Fibroblast of skin of left biceps (primary cell): ENCODE measurements at places on chromosomes 11 and 22.

DNA sequence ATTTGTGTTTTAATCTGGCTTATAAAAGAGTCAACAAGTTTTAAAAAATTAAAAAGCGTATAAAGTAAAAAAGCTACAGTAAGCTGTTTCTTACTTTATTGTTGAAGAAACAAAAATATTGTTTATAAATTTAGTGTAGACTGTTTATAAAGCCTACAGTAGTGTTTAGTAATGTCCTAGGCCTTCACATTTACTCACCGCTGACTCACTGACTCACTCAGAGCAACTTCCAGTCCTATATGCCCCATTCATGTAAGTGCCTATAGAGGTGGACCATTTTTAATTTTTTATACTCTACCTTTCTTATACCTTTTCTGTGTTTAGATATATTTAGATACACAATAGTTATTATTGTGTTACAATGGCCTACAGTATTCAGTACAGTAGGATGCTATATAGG is 12.2 kb downstream of the MPPED2 start:
- no peak for DNase-seq

DNA sequence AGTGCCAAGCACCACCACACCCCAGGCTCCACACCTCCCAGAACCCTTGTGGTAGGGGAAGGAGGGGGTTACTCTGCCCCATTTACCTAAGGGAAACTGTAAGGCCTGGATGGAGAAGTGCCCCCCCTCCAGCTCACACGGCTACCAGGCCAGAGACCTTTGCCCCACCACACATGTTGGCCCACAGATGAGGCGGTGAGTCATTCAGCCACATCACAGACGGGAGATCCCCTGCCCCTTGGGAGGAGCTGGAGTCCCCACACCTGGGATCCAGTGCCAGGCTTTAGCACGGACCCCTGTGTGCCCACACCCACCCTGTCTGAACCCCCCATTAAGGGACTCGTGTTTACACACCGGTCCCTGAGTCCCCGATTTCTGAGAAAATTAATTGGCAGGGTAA is 24.9 kb downstream of the CDKN1C start:
- DNase-seq: no peak

DNA sequence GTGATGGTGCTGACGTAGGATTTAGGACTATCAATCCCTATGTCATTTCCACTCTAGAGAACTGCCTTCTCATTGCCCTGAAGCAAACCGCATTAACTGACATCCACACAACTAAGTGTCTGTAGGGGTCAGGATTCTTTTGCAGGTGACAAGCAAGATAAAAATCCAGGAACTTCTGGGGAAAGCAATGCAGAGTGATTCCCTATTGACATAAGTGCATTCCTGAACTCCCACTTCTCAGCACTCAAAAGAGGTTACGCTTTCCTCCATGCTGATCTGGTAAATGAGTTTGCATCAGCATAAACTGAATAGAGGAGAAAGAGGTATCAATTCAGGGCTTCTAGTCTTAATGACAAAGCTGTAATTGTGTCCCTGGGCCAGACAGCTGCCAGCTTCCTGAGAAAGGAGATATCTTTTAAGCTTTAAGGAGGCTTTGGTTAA is 224.6 kb upstream of the ISX start:
- DNase-seq: peak; percentile 20

DNA sequence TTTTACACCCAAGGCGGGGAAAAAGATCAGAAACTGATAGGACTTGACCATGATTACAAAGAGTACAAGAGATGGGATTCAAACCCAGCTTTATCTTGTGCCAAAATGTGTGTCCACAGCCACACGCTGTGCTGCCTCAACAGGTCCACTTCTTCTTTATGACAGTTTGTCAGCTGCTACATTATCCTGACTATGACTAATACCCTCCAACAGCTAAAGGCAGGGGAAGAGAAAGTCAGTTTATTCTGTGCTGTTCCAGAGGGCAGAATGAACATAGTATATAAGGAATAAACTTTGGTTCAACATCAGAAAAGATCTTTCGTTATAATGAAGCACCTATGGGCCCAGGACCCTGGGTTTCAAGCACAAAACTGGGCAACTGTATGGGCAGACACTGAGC is 668.2 kb upstream of the TENM4 start:
- DNase-seq: no peak

GRCh38 chr11:133935551-133935910 is 21.2 kb downstream of the IGSF9B start:
- DNase-seq: no peak

DNA sequence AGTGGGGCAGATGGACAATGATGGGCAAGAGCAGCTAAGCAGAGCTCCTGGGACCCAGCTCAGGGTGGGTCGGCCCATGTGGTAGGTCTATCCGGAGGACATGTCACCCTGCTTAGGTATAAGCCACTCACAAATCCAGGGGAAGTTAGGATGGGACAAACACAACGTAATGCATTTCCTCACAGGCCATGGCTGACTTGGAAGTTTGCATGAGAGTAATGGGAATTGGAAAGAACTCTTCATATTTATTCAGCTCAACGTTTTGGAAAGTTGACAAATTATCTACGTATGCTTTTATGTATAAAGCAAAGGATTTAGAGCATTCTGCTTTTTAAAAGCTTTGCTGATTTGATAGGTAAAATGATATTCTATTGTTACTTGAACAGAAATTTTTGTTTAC is 74.9 kb downstream of the SMCO4 start:
- DNase-seq: no peak

DNA sequence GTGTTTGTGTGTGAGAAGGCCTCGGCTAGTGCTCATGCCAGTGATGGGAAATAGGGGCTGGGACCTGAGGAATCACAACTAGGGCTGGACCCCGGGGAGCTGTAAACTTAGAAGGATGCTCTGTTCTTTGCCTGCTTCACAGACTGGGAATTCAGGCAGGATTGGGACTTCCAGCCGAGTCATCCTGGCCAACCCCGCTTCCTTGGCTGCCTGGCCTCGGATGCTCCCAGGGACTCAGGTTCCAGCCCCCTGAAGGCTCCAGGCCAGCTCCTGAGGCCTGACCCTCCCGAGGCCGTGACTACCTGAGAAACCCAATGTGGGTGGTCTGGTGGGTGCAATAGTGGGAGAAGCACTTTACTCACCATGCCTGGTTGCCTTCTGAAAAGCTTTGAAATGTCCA is 44.7 kb downstream of the IRAG1 start:
- DNase-seq: no peak

- DNase-seq: no peak
These were observed 64.8 kb downstream of the STIM1 start for GRCh38 chr11:3920148-3920852.

DNA sequence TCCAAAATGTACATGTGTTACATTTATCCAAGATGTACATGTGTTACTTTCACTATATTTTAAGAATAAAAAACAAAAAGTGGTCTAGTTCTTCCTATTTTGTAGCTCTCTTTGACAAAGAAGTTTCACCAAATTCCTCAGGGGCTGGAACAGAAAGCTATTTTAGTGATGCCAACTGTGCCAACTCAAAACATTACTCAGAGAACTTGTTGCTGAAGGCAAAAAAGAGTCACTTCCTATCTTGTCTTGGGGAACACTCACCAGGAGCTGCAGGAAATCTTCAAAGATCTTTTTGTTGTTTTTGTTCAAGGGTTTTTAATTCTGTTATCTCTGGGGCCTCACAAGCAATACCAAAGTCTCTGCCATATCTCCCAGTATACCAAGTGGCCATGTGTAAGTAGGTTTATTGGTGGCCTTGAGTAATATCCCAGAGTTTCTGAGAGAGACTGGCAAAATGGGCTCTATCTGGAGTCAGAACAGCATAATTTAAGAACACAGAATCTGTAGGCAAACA is 13.6 kb upstream of the EED start:
- no peak for DNase-seq

- DNase-seq: no peak
These were observed 80.8 kb downstream of the TNRC6B start for GRCh38 chr22:40258501-40258915.

GRCh38 chr11:102783016-102783415 is 2.6 kb upstream of the MMP10 start:
- no peak for DNase-seq

DNA sequence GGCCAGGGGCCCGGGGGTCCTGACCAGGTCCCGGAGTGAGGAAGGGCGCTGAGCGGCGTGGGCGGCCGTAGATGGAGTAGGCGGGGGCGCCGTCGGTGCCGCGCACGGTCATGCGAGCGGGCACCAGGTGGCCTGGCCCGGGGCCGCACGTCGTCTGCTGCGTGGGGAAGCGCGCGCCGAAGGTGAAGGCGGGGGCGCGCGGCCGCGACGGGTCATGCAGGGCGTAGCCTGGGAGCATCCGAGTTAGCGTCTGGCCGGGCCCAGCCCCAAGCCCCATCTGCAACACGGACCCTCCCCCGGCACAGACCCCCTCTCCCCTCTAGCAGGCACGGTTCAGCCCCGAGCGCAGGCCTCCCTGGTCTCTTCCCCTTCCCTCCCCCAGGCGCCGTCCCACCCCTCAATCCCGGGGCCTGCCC is 1.7 kb upstream of the TYMP start:
- no peak for DNase-seq

GRCh38 chr22:19061471-19062138 is 60.6 kb downstream of the DGCR2 start:
- DNase-seq: no peak

GRCh38 chr11:93861808-93862207 is 11.4 kb upstream of the VSTM5 start:
- no peak for DNase-seq

DNA sequence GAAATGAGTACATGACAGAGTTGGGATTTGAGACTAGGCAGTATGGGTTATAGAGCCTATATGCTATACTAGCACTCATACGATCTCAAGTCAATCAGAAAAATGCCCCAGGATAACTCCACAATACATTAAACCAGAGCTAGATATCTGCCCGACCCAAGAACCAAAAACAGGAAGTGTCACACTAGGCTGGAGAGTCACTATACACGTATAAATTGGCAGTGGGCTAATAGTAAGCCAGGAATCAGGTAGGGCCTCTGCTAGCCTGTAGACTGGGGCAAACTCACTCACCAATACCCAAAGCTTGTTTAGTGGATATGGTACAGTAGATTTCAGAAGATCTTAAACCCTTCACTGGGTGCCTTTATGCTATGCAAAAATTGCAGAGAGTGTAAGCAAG is 16.2 kb upstream of the EIF4G2 start:
- no peak for DNase-seq

- DNase-seq: no peak
These were observed 14.5 kb downstream of the SEPTIN3 start for GRCh38 chr22:41983513-41984405.

GRCh38 chr11:131934006-131934405 is 563.6 kb downstream of the NTM start:
- no peak for DNase-seq

DNA sequence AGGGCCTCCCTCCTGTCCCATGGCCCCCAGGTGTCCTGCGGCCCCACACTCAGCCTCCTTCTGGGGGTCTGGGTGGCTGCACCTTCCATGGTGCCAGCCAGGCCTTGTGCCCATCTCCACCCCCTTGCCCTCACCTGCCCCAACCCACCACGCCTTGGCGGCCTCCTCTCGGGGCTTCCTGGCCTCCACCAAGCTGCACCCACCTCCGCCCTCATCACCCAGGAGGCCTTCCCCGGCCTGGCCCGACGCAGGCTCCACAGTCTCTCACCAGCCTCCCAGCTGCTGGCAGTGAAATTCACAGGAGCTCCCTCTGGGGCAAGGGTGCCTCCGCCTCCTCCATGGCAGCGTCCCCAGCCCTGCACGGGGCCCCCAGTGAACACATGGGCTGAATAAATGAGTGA is 35.9 kb upstream of the WNT7B start:
- no peak for DNase-seq

DNA sequence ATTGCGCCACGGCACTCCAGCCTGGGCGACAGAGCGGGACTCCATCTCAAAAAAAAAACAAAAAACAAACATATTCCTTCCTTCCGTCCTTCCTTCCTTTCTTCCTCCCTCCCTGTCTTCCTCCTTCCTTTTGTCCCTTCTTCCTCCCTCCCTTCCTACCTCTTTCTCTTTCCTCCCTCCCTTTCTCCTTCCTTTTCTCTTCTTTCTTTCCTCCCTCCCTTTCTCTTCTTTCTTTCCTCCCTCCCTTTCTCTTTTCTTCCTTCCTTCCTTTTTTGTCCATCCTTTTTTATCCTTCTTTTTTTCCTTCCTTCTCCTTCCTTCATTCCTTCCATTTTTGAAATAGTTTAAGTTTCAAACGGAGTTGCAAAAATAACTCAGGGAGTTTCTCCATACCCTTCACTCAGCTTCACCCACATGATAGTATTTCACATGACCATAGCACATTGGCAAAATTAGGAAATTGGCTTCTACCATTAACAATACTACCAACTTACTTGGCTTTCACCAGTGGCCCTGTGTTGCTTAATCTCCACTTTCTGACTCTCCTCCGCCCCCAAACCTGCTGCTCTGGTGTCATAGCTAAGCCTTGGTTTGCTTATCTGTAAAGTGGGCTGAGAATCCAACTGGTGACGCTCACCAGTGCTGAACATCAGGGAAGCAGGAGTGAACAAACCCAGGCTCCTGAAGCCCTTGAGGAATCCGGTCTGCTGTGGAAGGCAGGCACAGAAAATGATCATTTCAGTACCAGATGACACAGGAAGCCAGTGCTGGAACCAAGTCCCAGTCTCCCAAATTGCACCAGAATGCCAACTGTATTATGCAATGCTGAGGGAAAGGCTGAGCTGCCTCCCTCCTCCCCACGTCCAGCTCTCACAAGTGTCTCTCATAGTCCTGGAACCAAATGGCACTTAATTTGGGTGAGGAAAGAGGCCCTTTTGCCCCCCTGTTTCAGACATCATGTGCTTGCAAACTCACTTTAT is 17.2 kb upstream of the CRYBB3 start:
- no peak for DNase-seq

DNA sequence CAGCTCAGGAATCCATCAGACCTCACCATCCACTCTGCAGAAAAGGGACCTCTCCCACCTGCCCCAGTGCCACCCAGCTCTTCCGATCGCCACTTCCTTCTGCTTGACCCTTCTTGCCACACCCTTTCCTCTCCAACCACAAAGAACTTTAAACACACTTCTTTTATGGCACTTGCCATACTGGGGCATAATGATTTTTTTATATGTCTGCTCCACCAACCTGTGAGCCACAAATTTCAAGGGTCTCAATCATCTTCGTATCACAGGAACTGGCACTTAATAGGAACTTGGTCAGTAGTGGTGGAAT is 11.7 kb upstream of the MYH9 start:
- DNase-seq: no peak
